ENCODE measurements at places on chromosomes 7 and 10.

- no peak for DNase-seq
Measured at GRCh38 chr10:133459454-133460207, 5.9 kb downstream of the SCART1 start.

DNA sequence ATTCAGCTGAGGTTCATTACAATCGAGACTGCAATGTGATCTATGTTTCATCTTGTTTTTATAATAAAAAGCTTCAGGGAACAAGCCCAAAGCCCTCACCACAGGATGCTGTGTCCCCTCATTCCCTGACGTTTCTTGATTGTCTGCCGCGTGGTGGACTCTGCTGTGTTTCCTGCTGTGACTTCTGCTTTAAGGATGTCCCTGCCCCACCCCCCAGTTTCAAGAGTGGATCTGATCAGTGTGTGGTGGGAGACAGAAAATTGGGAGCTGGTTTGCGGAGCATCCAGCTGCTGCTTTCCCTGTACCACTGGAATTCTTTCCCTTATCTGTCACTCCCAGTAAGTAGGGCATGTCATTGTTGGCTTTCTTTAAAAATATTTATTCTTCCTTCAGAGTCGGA is 86.2 kb downstream of the CREM start:
- peak; percentile 30 for DNase-seq

DNA sequence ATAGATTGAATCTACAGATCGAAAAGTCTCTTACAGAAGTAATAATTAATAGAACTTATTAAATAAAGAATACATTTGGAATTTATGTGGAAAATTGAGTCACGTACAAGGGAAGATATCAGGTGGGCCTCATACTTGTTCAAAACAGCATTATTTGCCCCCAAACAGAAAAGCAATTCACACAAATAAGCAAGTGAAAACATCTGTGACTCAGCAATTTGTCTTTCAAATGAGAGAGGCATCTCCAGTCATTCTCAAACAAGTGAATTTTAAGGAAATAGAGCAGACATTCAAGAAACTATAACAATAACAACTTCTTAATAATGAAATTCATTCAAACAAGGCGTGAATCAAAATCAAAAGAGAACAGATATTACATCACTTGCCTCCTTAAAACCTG is 50.1 kb downstream of the SEMA3A start:
- no peak for DNase-seq

GRCh38 chr10:110651044-110651958 is 7.2 kb downstream of the RBM20 start:
- peak; percentile 9 for DNase-seq

- no peak for DNase-seq
Measured at GRCh38 chr10:25604591-25604990, 329.4 kb upstream of the MYO3A start.

- no peak for DNase-seq
Measured at GRCh38 chr7:43531700-43532099, 51.2 kb upstream of the STK17A start.

- DNase-seq: no peak
Measured at GRCh38 chr7:34059136-34059828, 153.9 kb downstream of the BMPER start.

DNA sequence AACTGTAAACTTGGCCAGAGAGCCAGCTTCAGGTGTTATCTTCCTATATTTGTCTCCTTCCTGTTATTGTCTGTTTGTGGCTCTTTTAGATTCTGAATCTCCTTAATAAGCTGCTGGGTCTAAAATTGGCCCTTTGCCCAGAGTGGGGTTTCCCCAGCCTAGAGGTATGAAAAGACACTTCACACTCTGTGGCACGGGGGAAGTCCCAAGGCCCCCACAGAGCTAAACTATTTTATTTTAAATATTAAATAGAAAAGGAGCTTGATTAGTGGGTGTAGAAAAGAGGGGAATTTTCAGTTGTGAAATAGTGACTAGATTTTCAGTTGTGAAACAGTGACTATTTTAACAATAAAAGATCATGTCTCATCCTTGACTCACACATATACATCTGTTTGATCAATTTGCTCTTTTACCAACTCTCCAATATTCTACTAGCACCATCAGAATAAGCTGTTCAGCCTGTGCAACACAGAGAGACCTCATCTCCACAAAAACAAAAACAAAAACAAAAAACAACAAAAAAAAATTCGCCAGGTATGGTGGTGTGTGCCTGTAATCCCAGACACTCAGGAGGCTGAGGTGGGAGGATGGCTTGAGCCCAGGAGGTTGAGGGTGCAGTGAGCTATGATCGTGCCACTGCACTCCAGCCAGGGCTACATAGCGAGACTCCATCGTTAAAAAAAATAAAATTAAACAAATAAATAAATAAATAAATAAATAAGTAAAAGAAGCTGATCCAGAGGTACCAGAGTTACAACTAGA is 24.9 kb upstream of the ADO start:
- peak; percentile 78 for DNase-seq

DNA sequence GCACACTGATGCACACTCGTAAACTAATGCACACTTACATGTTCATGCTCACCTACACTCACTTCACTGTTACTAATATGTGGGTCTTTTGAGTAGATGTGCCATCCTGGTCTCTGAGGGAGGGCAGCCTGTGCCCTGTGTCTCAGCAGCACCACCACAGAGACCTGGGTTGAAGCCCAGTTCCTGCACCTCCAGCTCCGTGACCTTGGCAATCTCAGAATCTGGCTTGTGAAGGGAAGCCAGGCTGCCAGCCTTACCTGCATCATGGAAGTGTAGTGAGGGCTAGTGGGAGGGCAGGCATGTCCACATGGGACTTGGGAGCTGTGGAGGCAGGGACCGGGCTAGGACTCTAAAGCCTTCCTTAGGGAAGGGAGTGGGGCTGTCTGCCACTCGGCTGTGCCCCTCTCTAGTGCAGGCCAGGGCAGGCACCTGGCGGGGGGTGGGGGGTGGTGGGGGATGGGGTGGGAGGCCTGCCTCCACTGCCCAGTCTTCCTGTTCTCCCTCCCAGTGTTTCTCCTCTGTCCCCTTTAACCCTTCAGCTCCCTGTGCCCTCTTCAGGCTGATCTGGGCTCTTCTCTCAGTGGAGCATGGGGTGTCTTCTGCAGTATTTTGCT is 8.1 kb downstream of the ADCY1 start:
- no peak for DNase-seq

DNA sequence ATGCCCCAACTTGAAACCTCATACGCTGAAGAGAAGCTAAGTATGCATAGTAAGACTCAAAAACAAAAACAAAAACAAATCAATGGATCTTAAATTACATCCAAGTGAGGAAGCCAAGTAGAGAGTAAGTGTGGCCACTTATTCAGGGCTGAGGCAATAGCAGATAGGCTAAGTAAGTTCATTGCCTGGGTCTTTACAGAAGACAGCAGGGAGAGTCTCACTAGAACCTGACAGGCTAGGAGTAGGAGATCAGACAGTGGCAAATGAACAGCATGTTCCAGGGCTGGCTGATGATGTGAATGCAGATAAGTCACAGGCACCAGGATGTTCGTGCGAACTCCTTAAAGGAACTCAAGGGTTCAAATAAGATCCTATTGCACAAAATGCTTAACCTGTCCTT is 568.6 kb downstream of the KCNMA1 start:
- DNase-seq: no peak

DNA sequence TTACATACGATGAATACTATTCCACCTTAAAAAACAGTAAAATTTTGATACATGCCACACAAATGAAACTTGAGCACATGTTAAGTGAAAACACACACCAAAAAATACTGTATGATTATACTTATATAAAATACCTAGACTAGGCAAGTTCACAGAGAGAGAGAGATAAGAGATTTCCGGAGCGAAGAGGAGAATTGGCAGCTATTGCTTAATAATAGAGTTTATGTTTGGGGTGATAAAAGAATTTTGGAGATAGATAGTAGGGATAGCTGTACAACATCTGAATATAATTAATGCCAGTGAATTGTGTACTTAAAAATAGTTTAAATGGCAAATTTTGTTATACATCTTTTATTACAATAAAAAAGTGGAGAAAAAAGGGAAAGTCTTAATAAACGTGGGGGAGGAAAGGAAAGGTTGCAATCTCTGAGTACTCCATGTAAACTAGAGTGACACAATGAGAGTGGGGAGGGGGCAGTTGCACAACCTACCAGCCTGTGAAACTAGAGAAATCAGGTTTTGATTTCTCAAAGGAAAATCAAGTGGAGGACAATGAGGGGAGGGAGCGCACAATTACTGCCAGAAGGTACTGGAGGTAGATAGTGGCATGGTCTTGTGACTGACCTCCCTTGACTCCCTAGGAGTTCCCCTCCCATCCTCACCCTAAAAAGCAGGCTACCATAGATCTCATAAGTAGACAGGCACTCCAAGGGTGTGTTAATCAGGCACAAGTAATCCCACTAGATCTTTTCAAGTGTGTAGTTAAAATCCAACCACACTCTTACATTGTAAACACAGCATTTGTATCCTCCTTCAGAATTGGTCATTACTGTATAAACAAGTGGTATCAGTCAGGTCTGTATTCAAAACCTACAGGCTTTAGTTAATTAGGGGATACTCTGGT is 31.6 kb upstream of the ANK3 start:
- DNase-seq: no peak

DNA sequence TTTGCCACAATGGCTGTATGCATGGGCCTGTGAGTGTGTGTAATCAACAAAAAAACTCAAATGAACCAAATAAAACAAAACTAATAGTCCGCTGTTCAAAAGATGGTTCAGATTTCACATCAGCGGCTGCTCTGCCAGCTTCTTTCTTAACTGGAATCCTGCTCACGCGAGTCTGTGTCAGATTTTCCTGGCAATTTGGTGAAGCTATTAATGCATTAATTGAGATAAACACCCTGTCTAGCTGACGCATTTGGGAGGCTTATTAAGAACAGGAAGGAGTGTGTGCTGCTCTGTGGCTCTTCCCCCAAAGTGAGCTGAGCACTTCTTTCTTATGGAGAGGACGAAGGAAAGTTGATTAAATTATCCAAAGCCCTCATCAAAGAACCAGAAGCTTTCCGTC is 336.6 kb upstream of the MKI67 start:
- no peak for DNase-seq

DNA sequence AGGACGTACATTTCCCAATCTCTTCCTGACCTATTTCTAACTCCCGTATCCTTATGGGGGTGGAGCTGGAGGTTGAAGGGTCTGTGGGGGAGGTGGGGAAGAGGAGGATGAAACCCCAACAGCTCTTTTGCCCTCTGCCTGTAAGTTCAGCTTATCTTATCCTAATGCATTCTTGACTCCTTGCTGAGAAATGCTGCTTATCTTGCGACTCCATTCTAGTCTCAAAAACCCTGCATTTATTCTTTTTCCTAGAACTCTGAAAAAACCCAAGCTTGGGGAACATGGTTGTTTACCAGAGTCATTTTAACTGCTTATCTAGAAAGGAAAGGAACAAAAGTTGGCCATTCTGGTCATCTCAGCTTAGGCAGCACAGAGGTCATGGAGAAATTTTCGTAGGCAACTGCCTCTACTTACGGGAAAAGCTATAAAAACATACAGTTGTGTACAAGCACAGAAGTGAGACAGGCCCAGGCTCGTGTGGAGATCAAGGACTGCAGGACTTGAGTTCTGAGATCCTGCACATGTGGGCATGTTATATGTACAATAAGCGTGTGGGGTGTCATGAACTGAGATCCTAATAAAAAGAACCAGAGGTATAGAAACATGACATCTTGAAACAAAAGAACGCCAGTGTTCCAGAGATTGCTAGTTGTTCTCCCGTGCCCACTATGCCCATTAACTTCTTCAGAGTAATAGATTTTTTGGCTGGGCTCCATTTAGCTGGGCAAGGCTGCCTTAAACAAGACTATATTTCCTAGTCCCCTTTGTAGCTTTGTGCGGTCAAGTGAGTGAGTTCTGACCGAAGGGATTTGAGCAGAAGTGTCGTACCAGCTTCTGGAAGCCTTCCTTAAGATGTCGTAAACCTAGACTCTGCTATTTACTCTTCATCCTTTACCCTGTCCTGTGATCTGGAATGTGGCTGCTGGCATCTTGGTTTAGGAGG is 9.6 kb downstream of the INMT start:
- DNase-seq: no peak

GRCh38 chr7:127751062-127751461 is 99.1 kb downstream of the SND1 start:
- DNase-seq: no peak

DNA sequence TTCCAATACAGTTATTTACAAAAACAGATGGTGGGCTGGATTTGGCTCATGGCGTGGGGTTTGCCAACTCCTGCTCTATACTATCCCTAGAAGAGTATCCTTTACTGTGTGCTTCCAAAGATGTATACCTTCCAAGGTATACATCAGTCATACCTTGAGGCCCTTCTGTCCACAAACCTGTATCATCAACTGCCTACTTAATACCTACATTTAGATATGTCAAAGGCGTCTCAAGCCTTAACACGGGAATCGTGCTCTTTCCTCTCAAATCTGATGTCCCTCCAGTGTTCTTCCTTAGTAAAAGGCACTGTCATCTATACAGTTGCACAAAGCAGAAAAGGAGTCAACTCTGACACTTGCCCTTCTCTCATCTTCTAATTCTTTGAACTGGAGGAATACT is 36.9 kb downstream of the NAMPT start:
- peak; percentile 45 for DNase-seq

DNA sequence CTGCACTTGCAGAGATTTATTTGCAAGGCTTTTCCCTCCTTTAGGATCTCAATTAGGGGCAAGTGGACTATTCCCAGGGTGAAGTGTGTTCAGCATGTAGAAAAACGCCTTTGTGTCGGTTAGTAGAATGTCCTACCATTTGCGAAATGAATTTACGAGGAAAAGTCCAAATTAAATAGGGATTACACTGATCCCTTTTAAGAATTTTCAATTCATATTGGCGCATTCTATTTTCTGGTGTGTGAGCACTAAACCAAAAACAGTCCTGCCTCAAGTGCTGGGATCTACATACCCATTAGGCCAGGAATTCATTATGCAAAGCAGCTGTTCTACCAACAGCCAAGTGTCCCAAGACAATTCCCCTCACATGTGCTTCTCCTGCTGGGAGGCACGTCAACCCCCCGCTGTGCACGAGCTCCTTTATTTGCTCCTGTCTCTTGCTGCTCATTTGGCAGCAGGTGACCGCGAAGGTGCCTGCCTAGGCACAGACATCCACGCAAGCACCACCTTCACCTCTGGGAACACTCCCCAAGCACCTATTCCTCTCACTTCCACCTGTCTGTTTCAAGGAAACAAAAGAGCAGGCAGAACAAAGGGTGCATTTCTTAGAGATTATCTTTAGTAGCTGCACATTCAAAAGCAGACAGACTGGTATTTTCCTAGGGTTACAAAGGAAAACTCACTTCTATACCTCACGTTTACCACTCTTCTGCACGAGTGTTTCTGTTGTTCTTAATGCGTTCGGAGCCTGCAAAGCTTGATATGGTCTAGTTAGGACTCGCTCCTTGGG is 134.6 kb upstream of the FGFR2 start:
- no peak for DNase-seq

- peak; percentile 73 for DNase-seq
Measured at GRCh38 chr10:69994262-69994661, 58.4 kb upstream of the MACROH2A2 start.

DNA sequence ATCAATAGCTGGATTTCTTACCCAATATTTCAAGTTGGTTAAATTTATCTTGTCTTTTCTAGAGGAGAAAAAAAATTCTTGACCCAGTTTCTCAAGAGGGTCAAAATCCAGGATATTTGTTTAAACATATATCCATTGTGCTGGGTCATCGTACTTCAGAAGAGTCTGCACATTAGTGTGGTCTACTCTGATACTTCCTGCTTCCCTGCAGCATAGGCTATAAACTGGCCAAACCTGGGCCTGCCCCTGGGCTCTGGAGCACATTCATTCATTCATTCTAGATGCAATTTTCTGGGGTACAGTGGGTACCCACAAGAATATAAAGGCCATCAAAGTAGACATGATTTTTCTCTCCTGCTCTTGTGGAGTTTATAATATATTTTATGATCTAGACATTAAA is 142.1 kb upstream of the WNT16 start:
- DNase-seq: no peak

- no peak for DNase-seq
Measured at GRCh38 chr7:147569116-147569913, 1021.3 kb upstream of the C7orf33 start.

All from suppressor macrophage treated with lipopolysaccharide for 4 hours (primary cell).